Mesothelial cell of epicardium (in vitro differentiated cells): ENCODE measurements at places on chromosomes 5 and 9. TPM values are rescaled to one million over a fixed set of nuclear protein-coding genes. Genes with fewer than 3 reads are reported as not detected.

- no peaks in the 10 kb centered on the region for H3K36me3 ChIP-seq
- H3K27ac ChIP-seq, result no peak overlapping the region
- peaks cover 4% of the 10 kb centered on the region for H3K4me1 ChIP-seq
- no peak for DNase-seq
These were observed 11.7 kb upstream of the EXOSC2 start for GRCh38 chr9:130681769-130682420.

- H3K4me3 ChIP-seq, result no peak overlapping the region
- H3K36me3 ChIP-seq, result peaks cover 3% of the 10 kb centered on the region
- H3K4me1 ChIP-seq, result peaks cover 47% of the 10 kb centered on the region
These were observed 9.3 kb downstream of the PBX3 start for GRCh38 chr9:125756518-125756917.

DNA sequence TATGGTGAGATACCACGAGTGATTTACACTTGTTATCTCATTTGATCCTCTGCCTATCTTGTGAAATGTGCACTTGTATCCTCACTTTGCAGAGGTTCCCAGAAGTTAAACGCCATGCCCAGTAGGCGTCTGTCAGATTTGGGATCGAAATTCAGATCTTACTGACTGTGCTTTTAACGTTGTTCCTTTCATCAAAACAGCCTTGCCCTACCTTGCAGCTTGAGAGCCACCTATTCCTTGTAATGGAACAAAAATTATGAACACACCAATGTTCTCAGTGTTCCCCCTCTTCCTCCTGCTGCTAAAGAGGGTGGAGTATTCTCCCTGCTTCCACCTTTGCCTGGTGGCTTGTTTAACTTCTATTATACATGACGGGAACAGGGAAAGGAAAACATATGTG is 257.0 kb downstream of the MSX2 start:
- H3K27me3 ChIP-seq, result peaks cover 30% of the 10 kb centered on the region
- DNase-seq, result no peak
- H3K4me1 ChIP-seq, result no peaks in the 10 kb centered on the region
- no peak overlapping the region for H3K27ac ChIP-seq
- H3K4me3 ChIP-seq, result no peak overlapping the region

The PCDHB9 gene
- total RNA-seq, result 14.5 to 16.0 TPM (median 15.1 TPM) in 3 replicates

The GABRP gene
- 274 to 327 TPM (median 301 TPM) in 3 replicates for total RNA-seq

The HAVCR2 gene
- 0.84 to 1.2 TPM (median 0.86 TPM) in 3 replicates for total RNA-seq

GRCh38 chr5:150386024-150386855 is 26.5 kb downstream of the CD74 start:
- no peaks in the 10 kb centered on the region for H3K27me3 ChIP-seq
- H3K4me3 ChIP-seq, result no peak overlapping the region
- no peak overlapping the region for H3K27ac ChIP-seq
- H3K36me3 ChIP-seq, result peaks cover 14% of the 10 kb centered on the region

DNA sequence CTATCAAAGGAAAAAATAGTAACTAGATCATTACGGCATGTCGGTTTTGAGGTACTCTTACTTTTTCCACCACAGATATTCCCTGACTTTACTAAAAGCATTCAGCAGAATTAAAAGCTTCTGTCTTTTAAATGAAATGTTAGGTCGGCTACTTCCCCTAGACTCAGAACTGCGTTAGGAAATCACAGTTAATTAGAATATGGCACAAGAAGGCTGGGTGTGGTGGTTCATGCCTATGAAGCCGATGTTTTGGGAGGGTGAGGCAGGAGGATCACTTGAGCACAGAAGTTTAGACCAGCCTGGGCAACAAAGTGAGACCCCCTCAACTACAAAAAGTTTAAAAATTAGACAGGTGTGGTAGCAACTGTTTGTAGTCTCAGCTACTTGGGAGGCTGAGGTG is 24.4 kb downstream of the CEMIP2 start:
- DNase-seq, result no peak
- no peak overlapping the region for H3K4me3 ChIP-seq
- peak overlapping the region; percentile 94 for H3K27ac ChIP-seq
- peaks cover 50% of the 10 kb centered on the region for H3K4me1 ChIP-seq
- H3K36me3 ChIP-seq, result peaks cover 45% of the 10 kb centered on the region
- no peaks in the 10 kb centered on the region for H3K27me3 ChIP-seq

GRCh38 chr5:53031695-53032096 is 42.5 kb downstream of the ITGA2 start:
- H3K27ac ChIP-seq, result peak overlapping the region; percentile 2
- H3K4me1 ChIP-seq, result peaks cover 16% of the 10 kb centered on the region
- no peaks in the 10 kb centered on the region for H3K27me3 ChIP-seq
- H3K4me3 ChIP-seq, result no peak overlapping the region
- DNase-seq, result no peak
- H3K36me3 ChIP-seq, result no peaks in the 10 kb centered on the region

The GABRA1 gene
- not detected in 3 replicates for total RNA-seq

DNA sequence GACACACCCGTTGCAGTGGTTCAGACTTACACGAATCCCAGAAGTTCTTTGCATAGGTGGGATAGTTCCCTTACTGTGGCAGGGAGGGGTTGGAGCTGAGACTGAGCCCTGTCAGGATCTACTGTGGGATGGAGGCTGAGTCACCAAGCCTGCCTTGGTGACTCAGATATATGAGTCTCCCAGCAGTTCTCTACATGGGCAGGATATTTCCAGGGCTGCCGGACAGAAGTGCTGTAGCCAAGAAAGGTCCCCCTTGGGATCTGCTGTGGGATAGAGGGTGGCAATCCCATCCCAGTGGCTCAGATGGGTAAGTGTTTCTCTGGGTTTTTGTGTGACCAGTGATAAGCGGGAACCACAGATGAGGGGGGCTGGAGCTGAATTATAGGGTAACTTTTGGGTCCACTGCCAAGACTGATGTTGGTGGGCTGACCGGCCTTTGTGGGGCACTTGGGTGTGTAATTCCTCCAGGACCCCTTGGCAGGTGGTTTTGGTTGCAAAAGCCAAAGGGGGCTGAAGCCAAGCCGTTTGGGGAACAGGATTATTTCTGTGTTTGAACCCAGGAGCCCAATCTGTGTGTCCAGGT is 18.7 kb downstream of the XRCC4 start:
- no peak for DNase-seq
- peaks cover 18% of the 10 kb centered on the region for H3K36me3 ChIP-seq
- H3K4me1 ChIP-seq, result peaks cover 40% of the 10 kb centered on the region
- H3K4me3 ChIP-seq, result no peak overlapping the region
